Ascending aorta (tissue), 2 donors: ENCODE measurements at places on chromosomes 4 and X.
A peak's percentile ranks its signal among the peaks of the same experiment; 100 is the strongest.

GRCh38 chr4:148214529-148215166 is 227.6 kb downstream of the NR3C2 start:
- peak; percentile 77 for DNase-seq

GRCh38 chrX:16212436-16212835 is 45.2 kb downstream of the MAGEB17 start:
- DNase-seq, result no peak

GRCh38 chr4:113675731-113676697 is 85.5 kb downstream of the CAMK2D start:
- DNase-seq, result no peak

GRCh38 chr4:177092807-177093206 is 216.9 kb upstream of the NEIL3 start:
- DNase-seq, result no peak

- no peak for DNase-seq
These were observed 186.5 kb downstream of the MSL3 start for GRCh38 chrX:11944501-11944900.

DNA sequence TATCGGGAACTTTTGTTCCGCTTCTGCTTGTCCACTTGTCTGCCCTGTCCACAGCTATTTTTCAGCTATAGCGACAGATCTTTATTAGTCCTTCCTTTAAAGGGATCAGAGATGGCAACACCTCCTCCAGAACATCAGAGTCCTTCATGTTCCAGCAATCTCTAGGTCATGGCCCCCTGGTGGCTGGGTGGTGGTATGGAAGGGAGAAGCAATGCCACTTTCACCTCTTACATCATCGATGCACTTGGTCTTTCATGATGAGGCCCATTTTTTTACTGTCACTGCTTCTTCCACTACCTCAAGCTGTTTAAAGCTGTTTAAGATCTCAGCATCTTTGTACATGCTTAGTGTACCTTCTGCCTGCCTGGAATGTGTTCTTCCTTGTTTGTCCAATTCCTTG is 106.7 kb downstream of the ARHGAP6 start:
- no peak for DNase-seq

DNA sequence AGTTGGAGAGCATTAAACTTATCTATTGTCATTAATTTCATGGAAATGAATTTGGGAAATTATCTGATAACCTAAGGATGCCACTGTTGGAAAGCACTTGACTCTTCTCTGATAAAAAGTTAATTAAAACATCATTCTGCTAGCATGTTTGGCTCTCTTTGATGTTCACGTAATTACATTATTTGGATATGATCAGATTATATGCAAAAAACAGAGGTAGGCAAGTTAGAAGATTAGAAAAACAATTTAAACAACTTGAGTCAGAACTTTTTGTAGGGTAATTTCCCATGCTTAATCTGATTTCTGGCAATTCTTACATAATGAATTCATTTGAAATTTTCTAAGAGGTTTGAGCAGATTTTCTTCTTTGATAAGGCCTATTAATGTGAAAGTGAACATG is 882.9 kb downstream of the TRAM1L1 start:
- no peak for DNase-seq

DNA sequence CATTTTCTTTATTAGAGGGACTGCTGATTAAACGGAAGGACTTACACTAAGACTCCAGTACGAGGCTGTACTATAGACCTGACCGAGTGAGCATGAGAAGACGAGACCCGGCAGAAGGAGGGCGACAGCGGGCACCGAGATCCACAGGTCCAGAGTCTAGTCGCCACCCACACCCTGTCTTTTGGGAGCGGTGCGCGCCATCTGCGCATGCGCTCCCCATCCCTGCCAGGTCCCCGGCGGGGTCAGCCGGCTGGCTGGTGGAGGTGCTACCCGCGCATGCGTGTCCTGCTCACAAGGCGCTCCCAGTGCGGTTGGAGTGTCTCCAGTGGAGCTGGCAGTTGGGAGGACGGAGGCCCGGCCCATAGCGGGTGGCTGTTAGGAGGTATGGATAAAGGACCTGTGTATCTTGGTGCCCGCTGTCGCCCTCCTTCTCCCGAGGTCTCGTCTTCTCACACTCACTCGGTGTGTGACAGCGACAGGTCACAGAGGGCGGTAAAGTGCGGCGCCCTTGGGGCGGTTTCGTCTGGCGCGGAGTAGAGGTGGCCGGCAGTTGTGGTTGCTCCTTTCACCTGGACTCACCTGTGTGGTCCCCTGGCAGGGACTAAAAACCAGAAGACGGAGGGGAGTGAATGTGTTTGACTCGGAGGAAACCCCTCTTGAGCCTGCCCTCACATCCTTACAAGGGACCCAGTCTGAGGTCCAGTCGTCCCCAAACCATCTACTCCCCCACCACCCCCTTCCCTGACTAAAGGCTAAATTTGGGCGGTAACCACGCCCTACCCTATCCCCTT is 7.6 kb upstream of the HSD17B10 start:
- peak; percentile 88 for DNase-seq

DNA sequence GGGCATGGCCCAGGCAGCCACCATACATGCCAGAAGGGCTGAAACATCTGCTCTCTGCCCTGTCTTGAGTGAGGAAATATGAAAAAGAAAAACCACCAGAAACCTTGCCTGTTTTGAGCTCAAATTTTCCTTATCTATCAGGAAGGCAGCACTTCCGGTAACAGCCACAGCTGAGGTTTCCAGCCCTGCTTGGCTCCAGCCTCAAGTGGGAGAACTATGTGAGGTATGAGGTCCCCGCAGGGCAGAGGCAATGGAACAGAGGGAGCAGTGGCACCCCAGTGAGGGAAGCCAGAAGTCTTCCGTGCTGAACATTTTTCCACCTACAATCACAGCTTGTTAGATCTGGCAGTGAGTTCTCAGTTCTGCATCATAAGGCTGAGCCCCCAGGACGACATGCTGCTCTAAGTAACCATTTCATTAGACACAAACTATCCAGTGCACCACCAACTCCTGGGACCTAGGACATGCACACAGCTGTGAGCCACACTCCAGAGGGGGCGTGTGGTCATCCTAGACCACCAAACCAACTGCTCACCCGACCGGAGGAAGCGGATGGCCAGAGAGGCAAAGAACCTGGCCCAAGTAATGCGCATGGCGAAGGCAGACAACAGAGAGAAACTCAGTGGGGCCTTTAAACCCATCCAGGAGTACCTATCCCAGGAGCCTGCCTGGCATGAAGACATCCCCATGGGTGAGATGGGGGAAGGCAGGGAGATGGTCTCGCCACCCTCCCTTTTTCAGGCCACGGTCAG is 22.6 kb downstream of the WDR1 start:
- peak; percentile 90 for DNase-seq

- no peak for DNase-seq
These were observed 16.3 kb downstream of the TAF9B start for GRCh38 chrX:78123190-78123589.

- no peak for DNase-seq
These were observed 238.9 kb downstream of the HS3ST1 start for GRCh38 chr4:11189756-11190155.

- no peak for DNase-seq
These were observed 24.1 kb upstream of the MAGEC1 start for GRCh38 chrX:141879616-141880015.

DNA sequence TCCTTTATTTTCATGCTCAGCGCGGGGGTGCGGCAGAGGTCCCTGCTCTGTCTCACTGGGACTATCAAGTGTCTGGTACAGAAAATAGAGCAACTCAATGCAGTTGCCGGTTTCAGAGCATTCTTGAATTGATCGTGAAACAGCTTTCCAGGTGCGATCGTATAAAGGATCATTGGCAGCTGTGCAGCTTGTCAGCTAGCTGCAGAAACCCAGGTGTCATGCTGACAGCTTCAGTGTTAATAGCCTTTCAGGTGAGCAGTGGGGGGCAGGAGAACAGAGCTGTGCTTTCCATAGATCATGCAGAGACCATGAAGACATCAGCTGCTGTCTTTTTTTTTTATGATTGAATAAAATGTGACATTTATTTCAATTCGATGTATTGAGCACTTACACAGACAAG is 583.9 kb downstream of the NLGN4X start:
- no peak for DNase-seq

DNA sequence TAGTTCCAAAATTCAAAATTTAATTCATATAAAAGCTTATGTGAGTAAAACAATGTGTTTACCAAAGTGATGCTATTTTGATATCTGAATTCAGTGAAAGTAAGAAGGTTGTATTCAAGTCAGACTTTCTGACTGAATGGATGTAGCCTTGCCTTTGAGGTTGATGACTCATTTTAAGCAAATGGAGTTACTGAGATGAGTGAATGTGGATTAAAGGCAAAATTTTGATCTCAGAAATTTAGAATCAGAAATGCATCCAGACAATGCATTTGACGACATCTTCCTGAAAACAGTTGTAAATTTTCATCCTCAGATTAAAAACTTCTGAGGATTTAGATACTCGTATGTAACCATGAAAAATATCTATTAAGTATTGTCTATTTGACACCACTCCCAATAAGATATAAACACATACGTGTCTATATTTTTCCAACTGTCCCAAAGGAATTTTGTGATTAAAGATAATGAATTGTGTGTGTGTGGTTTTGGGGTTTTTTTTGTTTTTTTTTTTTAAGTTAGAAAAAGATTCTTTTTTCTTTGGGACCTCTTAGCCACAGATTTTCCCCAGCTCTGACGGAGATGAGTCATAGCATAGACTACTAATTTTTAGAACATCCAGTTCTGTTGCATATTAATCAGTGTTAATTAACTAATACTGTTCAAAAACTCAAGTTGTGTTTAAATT is 34.4 kb downstream of the NFKB1 start:
- DNase-seq, result no peak

DNA sequence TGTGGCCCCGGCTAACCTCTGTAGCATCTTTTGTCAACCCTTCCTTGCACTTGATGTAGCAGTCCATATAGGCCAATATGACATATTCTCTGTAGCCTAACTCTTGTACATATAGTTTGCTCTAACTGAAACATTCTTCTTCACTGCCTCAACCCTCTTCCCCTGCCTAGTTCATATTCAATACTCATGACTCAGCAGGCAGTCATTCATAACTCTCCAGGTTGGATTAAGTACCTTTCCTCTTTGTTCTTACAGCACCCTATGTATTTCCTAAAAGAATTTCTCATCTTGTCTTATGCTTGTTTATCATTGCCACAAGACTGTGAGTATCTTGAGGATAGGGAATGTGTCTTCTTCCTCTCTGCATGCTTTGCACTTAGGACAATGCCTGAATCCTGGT is 76.9 kb downstream of the TMLHE start:
- DNase-seq, result no peak

- no peak for DNase-seq
These were observed 31.2 kb downstream of the LRIT3 start for GRCh38 chr4:109879081-109879480.

GRCh38 chr4:71029504-71029903 is 36.1 kb downstream of the DCK start:
- DNase-seq, result no peak

DNA sequence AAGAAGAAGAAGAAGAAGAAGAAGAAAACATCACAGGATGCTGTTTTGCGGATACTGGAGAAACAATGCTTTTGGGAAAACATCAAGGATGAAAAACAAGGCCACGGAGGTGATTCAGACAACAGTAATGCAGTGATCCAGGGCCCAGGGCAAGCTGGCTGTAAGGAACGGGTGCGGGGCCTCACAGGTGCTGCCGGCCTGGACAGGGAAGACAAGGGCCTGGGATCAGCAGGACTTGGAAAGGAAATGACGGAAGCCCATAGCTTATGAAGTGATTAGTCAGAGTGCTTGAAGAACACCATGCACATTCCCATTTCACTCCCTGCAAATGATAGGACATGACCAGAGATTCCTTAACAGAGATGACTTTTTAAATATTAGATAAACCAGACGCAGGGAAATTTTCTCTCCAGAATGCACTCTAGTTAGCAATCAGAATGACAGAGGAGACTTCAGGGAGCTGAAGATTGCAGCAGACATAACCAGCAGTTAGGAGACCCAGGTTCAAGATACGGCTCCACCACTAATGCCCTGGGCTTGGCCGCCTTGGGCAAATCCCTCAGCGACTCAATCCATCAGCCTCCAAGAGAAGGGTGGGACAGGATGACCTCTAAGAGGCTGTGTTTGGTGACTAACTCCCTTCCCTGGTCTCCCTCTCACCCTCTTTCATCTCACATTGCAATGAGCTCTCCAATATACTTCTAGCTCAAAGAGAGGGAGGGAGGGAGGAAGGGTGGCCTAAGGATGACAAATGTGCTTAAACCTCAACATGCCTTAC is 54.1 kb downstream of the APBB2 start:
- no peak for DNase-seq

- no peak for DNase-seq
These were observed 137.8 kb downstream of the FBXW7 start for GRCh38 chr4:152398060-152398459.

DNA sequence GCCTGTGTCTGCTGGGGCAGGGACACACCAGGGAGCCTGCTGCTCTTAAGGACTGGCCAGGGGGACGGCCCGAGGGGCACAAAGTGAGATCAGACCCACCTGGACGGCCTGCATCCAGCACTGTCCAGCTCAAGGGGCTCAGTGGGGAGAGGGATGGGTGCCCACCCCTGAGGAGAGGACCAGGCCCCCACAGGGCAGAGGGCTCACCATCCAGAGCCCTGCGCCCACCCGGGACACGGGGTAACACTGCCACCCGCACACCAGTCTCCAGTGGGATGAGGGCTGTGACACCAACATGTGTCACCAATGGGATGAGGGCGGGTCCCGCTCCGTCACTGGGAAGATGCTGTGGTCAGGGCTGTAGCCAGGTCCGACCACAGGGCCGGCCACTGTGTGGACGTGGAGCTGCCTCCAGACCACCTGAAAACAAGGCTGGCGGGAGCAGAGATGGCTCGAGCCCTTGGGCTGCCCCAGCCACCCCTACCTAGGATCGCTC is 13.2 kb downstream of the DGKQ start:
- DNase-seq, result no peak

GRCh38 chr4:153641532-153641931 is 42.5 kb upstream of the TLR2 start:
- no peak for DNase-seq

DNA sequence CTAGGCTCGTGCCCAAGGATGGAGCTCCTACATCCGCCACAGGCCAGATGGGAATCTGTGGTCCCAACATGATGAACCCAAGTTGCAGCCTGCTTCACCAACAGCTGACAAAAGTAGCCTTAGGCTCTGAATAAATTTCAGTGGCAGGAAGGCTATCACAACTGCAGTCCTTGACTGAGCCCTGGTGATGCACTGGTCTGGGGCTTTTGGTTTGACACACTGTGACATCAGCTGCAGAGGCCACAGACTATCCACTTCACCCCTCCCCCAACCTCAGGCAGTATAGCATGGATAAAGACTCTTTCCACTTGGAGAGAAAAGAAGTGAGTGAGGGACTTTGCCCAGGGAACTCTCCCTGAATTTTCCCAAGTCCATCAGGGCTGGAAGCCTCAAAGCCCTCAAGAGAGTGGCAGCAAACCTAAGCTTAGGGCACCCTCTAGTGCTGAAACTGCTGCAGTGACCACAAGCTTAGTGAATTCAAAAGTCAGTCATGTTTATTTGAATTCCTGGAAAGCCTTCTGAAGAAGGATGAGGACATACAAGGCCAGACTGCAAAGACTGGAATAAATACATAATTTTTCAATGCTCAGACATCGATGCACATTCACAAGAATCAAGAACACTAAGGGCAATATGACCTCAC is 135.0 kb upstream of the TENT5D start:
- DNase-seq, result no peak

GRCh38 chr4:113003841-113004240 is 45.6 kb upstream of the ANK2 start:
- DNase-seq, result no peak

GRCh38 chr4:15964159-15964558 is 1.2 kb upstream of the FGFBP2 start:
- no peak for DNase-seq

- peak; percentile 50 for DNase-seq
These were observed 58.7 kb downstream of the ZFYVE28 start for GRCh38 chr4:2359591-2360395.

- DNase-seq, result peak; percentile 67
These were observed 743 bp downstream of the ANTXR2 start for GRCh38 chr4:80072228-80072743.
